ENCODE measurements at places on chromosomes 13 and 19.

GRCh38 chr13:77508959-77509620, 26.4 kb upstream of the SCEL start:
- DNase-seq: no peak

DNA sequence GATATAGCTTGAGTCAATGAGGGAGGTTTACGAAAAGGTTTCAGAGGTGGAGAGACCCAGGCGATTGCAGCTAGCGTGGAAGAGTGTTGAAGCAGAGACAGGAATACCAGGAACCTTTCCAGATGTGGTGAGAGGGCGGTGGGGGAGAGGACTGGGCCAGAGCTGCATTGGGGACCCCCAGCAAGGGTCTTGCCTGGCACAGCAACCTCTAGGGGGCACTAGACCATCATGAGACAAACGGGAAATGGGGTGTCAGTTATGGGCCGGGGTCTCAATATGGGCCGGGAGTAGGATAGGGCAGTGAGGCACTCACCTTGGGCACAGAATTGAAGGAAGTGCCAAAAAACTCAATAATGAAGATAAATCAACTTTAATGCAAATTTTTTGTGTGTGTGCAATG, 2.1 kb upstream of the LRP3 start:
- no peak for DNase-seq

DNA sequence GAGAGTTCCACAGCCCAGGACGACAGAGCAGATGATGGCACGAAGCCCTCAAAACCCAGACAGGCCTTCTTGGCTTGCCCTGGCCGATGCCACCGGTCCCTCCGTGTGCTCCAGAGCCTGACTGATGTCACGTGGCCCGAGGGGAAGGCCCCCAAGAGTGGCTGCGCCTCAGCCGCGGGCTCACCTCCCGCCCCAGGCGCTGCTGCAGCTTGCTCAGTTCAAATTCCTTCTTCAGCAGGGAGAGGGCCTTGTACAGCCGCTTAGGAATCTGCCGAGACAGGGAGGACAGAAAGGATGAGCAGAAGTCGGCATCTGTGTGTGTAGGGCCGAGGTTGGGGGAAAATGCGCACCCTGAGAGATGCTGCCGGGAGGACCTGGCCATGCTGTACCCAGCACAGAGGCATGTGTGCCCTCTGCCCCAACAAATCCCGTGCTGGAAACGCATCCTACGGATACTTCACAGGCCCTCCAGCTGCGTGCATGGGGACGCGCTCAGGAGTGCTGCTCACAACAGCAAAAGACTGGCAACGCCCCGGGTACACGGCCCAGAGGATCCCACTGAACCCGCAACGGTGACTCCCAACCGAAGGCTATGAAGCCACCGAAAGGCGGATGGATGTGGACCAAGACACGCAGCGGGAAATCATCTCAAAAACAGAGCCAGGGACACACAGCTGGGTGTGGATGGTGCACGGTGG, 12.9 kb downstream of the LONP1 start:
- no peak for DNase-seq

- DNase-seq: no peak
These were observed 23.1 kb downstream of the FXYD5 start for GRCh38 chr19:35177377-35178274.

GRCh38 chr13:67632590-67632989, 402.5 kb upstream of the PCDH9 start:
- DNase-seq: no peak

- no peak for DNase-seq
These were observed 2.8 kb downstream of the ERFL start for GRCh38 chr19:41925208-41926003.

GRCh38 chr13:43339805-43340550, 316.6 kb downstream of the DNAJC15 start:
- no peak for DNase-seq

- DNase-seq: no peak
These were observed 448 bp upstream of the ZNF543 start for GRCh38 chr19:57319869-57320179.

- DNase-seq: no peak
These were observed 65.7 kb downstream of the IPO5 start for GRCh38 chr13:98019186-98019585.

- DNase-seq: no peak
These were observed 9.7 kb downstream of the TLE2 start for GRCh38 chr19:3019211-3019854.

- DNase-seq: no peak
These were observed 5.6 kb downstream of the PPP1R15A start for GRCh38 chr19:48877855-48878195.

DNA sequence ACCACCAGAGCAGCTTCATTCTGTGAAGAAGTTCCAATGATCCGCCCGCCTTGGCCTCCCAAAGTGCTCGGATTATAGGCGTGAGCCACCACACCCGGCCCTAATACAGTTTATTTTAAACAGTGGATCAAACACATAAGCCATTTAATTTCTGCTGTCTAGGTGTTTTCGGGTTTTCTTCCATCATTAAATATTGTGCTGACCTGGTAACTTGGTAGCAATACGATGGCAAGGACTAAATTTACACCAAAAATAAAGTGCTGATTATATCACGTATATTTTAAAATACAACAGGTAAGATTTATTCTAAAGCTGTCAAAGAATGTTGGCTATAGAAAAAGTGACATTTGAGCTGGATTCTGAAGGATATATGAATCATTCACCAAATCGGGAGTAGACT, 1.3 kb downstream of the MED4 start:
- DNase-seq: no peak

DNA sequence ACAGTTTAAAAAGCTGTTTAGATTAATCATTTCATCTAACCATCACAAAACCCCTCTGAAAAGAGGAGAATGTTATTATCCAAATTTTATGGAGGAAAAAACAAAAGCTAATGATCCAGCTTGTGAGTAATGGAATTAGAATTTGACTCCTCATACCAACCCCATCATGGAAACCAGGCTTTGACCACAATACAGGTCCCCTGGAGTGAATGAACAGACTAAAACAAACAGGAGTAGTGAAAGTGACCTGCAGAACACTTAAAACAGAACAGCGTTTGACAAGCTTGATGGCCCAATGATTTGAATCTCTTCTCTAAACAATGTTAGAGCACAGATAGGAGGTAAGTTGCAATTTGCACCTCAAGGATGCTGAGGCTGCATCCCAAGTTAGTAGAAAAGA, 230.0 kb downstream of the DCT start:
- DNase-seq: no peak

DNA sequence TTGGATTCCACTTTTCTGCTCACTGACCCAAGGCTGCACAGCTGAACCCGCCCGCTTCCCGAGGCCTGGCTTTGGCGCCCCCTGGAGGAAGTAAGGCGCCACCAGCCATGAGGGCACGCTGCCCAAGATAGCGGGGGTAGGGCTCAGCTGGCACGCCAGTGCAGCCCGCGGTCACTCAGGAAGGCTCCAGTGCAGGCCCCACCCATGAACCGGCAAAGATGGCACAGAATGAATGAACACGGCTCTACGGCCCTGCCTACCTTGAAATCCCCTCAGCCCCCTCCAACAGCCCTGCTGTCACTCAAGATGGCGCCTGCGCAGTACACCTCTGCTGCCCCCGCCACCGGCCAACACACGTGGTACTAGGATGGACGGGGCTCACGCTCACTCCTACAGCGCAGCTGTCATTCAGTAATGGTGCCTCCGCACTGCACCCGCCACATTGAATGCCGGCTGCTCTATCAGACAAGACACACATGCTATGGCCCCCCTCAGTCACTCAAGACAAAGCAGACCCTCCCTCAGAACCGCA, 3.0 kb downstream of the PEG3 start:
- no peak for DNase-seq

DNA sequence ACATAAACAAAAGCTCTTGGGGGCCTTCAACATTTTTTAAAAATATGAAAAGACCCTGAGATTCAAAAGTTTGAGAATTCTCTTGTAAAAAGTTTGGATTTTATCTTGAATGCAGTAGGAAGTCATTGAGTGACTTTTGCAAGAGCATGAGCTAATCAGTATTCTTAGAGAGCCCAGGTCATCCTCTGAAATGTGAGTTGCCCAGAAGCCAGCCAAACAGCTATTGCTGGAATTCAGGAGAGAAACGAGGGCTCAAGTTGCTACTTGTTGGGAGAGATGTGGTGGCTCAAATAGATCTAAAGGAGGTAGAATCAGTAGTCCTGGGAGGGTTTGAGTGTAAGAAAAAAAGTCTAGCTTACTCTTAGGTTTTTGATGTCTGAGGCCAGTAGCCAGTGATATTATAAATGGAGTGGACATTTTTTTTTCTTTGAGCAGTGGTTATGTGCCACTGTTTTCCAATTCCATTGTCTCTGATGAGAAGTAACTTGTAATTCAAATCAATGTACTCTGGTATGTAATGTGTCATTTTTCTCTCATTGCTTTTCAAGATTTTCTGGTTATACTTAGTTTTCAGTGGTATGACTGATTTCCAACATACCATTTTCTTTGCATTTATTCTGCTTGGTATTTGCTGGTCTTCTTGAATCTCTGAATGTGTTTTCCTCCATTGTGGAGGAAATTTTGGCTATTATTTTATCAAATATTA, 30.7 kb downstream of the LMO7 start:
- DNase-seq: no peak

GRCh38 chr19:9729162-9729561, 39.4 kb downstream of the ZNF846 start:
- DNase-seq: no peak

GRCh38 chr19:33292595-33293254, 9.6 kb downstream of the CEBPA start:
- DNase-seq: no peak

DNA sequence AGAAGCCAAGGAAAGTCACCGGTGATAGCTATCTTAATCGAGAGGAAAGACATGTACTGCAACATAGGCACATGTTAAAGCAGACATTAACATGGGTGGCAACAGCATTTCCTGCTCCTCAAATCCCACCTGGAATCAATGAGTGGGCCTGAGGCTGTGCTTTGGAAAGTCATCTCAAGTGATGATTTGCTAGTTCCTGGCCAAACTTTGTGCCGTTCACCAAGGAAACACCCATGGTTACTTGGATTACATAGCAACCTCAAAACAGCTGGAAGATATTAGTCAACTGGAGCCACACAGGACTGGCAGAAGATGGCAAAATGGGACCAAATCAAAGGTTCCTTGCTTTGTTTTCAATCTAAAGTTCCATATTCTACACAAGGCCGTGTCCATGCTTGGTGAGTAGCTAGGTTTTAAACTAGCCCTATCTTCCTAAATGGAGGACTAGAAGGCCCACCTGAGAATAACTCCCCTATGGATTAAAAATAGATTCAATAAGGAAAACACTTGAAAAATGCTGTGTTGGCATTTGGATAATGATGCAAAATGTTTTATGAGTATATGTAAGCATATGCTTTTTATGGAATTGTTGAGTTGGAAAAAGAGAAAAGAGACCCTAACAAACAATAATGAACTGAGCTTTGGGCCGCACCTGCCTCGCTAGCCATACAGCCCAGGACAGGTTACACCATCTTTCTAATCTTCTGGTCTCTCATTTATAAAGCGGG, 144.5 kb downstream of the RGCC start:
- no peak for DNase-seq

GRCh38 chr13:35826626-35827254, 304.4 kb downstream of the DCLK1 start:
- no peak for DNase-seq

DNA sequence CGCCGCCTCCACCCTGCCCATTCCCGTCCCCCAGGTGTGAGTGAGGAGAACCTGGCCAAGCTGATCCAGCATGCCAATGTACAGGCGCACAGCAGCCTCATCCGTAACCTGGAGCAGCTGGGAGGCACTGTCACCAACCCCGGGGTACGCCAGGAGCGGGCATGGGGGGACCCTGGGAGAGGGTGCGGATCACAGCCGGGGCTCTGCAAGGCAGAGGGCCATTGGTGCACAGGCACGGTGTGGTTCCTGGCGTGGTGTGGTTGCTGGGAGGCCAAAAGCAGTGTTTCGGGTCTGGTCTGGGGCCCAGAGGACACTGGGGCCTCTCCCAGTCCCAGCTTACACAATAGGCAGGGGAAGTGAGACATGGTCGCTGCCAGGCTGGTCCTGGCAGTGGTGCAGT, 8.3 kb downstream of the STXBP2 start:
- no peak for DNase-seq

DNA sequence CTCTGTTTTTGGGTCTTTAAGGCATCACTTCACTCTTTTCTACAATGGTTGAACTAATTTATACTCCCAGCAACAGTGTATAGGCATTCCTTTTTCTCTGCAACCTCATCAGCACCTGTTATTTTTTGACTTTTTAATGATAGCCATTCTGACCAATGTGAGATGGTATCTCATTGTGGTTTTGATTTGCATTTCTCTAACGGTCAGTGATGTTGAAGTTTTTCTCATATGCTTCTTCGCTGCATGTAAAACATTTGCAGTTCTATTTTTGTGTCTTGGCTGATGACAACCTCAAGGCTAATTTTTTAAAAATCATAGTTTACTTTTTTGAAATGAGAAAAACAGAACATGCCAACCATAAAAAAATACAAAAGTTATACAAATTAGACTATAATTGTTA, 258.2 kb upstream of the EDNRB start:
- no peak for DNase-seq

DNA sequence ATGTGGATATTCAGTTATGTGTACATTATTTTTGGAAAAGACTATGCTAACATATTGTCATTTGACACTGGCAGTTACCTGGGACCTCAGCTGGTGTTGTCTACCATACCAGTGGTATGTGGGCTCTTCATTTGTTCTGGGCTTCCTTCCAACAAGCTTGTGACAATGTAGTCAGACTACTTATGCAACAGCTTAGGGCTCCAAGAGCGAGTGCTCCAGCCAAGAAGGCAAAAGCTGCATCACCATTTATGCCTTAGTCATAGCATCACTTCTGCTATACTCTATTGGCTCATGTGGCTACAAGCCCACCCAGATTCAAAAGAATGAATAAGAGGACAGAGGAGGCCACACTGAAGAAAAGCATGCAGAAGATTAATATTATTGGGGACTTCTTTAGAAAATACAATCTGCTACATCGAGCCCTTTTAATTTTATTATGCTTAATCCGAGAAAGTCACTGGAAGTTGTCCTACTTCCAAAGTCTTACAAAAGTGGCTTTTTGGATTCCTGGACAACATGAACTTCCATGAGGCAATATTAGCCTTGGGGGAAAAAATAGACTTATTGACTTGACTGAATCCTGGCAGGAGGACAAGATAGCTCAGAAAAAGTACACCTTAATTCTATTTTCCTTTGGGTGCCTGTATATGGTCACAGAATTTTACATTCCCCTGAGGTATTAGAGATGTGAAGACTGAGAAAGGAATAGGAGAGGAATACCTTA, 529.4 kb upstream of the HTR2A start:
- DNase-seq: no peak

DNA sequence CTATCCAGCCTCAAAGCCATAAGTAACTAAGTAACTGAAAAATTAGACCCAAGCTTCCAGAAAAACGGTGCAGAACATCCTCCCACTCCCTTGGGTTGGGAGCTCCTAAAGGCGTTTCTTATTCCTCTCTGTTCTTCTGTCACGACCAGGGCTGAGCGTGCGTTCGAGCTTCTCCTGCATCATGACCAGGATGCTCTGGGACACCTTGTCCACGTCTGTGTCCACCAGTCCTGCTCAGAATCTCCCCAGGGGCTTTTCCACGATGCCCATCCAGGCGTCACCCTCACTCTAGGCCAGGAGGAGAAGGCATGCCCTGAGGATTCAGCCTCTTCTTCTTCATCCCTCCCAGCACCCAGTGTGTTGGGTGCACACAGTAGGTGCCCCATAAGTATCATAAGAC, 37.8 kb upstream of the GAS6 start:
- DNase-seq: no peak
